Cerebellar cortex (tissue), 1 donor: ENCODE measurements at places on chromosomes 4 and X.

DNA sequence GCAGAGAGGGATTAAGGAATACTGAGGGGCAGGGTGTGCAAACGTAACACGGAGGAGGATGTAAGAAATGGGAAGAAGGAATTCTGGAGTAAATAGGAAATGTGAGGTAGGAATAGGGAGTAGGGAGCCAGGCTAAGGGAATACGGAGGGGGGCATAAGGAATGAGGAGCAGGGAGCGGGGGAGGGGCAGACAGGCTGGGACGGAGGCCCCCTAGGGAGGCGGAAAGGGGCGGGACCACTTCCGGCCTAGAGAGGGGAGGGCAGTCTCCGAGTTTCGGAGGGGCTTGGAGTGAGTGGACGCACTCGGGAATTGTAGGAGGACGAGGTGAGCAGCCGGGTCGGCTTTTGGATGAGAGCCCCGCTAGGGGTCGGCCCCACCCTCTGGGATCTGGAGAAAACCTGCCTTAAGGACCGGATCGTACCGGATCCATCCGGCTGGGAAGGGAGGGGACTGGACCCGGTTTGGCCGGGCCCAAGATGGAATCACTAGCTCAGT lies 612 bp downstream of the MAGED2 start:
- peak; percentile 72 for DNase-seq

DNA sequence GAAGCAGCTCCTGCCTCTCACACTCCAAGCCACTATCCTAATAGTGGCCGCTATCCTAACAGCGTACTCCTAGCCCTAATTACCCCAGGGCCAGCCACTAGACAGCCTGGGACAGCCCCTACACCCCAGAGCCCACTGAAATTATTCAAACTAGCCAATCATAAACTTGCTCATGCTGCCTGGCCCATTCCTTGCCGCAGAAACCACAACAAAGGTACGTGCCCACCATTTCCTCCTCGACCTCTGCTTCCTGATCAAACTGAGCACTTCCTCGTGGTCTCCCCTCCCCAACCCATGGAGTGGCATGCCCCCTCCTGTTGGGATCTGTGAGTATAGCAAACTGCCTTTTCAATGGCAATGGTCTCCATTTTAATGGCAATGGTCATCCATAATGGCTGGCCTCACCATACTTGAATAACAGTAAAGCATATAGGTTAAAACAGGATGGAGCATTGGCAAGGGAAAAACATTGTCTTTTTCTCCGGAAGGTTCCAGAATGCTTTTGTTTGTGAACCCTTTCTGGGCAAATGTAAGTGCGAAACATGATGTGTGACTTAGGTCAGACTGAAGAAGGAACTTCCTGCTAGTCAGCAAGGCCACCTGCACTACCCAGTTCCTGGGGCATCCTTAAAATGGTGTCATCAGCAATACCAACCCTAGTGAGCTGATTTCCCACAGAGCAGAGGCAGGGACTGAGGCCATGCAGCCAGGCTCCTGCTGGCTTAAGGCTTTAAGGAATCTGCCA lies 107.1 kb upstream of the ATP6AP2 start:
- DNase-seq, result no peak

- no peak for DNase-seq
Measured at GRCh38 chr4:40579983-40580382, 49.7 kb downstream of the RBM47 start.

- DNase-seq, result peak; percentile 15
Measured at GRCh38 chr4:122652379-122652778, 31.5 kb upstream of the IL21 start.

GRCh38 chrX:1099146-1099770 lies 113.2 kb downstream of the CRLF2 start:
- no peak for DNase-seq

DNA sequence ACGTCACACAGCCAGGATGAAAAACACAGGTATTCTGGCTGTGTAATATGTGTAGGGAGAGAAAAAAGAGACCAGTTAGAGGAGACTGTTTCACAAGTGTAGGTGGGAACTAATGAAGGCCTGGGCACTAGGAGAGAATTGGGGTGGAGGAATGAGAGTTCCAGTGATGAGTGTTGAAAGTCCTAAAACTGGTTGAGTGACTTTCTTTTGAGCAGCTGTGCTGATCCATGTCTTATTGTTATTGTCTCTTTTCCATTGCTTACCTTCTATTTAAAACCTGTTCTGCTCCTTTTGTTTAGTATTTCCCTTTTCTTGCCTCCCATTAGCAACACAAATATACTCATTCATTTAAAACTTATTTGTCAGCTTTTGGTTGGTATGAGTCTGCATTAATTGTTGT lies 88.7 kb downstream of the PDLIM5 start:
- DNase-seq, result no peak

DNA sequence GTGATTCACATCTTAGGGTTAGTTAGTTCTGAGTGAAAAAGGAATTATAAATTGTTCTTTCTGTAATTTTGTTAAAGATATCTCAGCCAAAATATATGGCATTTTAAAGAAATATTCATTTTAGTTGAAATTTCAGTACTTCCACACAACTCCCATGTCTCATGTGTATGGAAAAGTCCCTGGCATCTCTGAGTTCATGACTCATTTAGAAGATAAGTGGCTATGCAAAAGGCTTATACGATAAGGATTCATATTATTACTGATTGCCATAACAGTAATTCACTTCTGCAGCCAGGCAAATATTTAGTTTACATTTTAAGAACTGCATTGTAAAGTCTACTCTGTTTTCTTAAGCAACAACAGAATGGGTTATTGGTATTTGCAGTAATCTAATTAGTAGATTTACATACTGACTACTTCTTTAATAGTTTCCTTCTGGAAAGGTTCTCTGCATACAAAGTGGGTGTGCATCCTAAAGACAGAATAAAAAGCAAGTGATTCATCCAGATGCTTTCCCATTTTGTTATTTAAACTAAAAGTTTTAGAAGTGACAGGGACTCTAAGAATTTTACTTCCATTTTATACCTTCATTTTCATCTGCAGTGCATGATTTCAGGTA lies 682.4 kb upstream of the PABPC4L start:
- no peak for DNase-seq

DNA sequence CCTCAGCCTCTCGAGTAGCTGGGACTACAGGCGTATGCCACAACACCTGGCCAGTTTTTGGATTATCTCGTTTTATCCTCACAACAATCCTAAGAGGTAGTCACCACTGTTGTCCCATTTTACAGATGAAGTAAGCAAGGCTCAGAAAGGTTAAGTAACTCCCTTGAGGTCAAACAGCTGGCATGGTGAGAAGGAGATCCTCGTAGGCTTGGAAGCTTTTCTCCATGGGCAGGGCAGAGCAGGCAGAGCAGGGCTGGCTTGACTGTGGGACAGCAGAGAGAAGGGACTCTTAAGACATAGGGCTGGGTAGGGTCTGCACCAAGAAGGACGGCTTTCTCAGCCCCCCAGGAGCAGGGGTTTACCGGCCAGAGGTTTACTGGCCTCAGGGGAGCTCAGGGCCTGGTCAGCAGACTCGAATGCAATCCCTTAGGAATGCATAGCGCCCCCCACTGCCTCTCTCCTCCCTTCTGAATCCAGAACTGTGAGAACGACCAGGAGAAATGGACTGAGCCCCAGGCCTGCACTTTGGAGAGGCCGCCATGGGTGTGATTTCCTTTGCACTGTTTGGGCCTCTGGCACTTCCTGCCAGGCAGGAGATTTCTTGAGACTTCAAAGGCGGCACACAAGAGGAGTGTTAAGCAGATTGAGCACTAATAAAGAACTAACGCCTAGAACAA lies 14.0 kb upstream of the CDKN2AIP start:
- DNase-seq, result no peak

GRCh38 chr4:140672416-140672815 lies 83.8 kb downstream of the TBC1D9 start:
- DNase-seq, result no peak

GRCh38 chr4:139554893-139555704 lies 920 bp downstream of the SETD7 start:
- DNase-seq, result peak; percentile 75

- DNase-seq, result no peak
Measured at GRCh38 chr4:2500547-2500946, 31.6 kb downstream of the RNF4 start.

DNA sequence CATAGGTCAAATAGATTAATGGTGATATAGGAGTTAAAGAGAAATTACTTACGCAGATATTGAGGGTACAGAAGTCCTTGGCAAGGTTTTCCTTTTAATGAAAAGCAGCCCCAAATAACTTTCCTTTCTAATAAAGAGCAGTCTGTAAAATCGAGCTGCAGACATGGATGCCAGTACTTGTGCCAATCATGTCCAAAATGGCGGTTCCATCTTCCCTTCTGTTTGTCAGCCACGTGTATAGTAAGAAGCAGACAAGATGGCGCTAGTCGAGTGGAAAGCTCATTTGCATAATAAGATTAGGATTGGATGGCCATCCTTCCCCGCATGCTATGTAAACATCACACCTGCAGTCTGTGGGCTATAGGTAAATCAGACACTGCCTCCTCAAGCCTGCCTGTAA lies 68.5 kb downstream of the FGFBP1 start:
- no peak for DNase-seq

GRCh38 chr4:7120341-7120740 lies 52.5 kb upstream of the GRPEL1 start:
- peak; percentile 26 for DNase-seq
